ENCODE measurements at places on chromosomes 11 and 22.

GRCh38 chr11:132559331-132560036, 972.8 kb downstream of the OPCML start:
- no peak for DNase-seq

DNA sequence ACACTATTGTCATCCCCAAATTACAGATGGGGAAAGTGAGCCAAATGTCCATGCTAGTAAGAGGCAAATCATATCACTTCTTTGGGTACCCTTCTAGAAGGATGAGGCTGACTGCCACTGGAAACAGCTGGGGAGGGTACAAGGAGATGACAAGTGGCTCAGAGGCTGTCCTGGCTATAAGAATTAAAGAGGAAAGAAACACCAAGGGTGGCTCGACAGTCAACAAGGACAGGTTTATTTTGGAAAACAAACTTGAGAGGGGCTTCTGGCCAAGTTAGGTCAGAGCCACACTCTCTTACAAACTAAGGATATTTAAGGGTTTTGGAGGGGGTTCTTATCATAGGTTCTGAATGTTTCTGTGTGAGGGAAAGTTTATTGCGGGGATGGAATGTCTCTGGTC, 2.1 kb upstream of the MIF start:
- DNase-seq, result no peak

DNA sequence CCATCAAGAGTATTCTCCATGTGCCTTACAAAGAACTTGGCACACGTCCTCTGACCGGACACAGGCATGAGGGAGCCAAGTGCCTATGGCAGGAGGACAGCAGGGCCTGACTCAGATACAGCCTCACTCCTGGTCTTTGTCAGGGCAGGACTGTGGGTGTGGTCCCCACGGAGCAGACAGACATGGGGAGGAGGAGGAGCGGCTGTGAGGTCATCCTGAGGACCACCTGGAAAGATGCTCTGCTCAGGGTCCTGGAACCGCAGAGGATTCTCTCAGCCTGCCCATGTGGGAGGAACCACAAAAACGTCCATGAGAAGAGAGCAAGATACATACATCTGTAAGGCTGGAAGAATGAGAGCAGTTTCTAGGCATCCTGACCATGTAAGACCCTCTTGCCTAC, 576.3 kb downstream of the BRD1 start:
- DNase-seq, result no peak

- DNase-seq, result no peak
Observed at GRCh38 chr11:134764367-134764766, 352.3 kb upstream of the B3GAT1 start.

All from stimulated activated CD8-positive, alpha-beta memory T cell treated with anti-CD3 and anti-CD28 coated beads, Interleukin-2, amount 100 ng/mL, for 1 hour (primary cell).